ENCODE measurements at places on chromosomes 16 and 17. TPM values are rescaled to one million over a fixed set of nuclear protein-coding genes. Genes with fewer than 3 reads are reported as not detected.

DNA sequence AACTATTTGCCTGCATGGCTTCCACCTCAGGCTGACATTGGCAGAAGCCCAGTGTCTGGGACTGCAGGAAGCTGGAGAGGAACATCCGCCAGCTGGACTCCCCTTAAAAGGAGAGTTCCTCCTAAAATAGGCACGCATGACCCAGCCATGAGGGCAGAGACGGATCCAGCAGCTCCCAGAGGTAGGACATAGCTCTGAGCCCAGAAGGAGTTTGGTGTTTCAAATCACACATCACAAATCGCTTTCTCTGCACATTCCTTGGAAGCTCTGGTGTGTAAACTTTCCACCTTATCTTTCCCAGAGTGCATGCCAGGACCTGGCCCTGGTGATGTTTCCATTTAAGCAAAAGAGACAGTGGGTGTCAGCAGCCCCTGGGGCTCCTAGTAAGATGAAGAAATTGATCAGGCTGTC is 231.1 kb upstream of the CDH5 start:
- DNase-seq = no peak

GRCh38 chr17:11924076-11924475 is 73.2 kb downstream of the ZNF18 start:
- no peak for DNase-seq

- DNase-seq = no peak
Measured at GRCh38 chr16:29708917-29709600, 30.1 kb downstream of the QPRT start.

- DNase-seq = no peak
Measured at GRCh38 chr17:56083475-56083874, 69.8 kb upstream of the ANKFN1 start.

ZNF423 gene
- not detected for total RNA-seq

BCL6B gene
- total RNA-seq = 0.47 TPM

CACNG5 gene
- not detected for total RNA-seq

KRTAP1-5 gene
- not detected for total RNA-seq

Data from activated CD8-positive, alpha-beta T cell treated with anti-CD3 and anti-CD28 coated beads, Interleukin-2, amount 10 ng/mL, durations not matched to agents 7 days and 5 days (primary cell).